ENCODE measurements at places on chromosomes 4 and X. TPM values are rescaled to one million over a fixed set of nuclear protein-coding genes. Genes with fewer than 3 reads are reported as not detected.

DNA sequence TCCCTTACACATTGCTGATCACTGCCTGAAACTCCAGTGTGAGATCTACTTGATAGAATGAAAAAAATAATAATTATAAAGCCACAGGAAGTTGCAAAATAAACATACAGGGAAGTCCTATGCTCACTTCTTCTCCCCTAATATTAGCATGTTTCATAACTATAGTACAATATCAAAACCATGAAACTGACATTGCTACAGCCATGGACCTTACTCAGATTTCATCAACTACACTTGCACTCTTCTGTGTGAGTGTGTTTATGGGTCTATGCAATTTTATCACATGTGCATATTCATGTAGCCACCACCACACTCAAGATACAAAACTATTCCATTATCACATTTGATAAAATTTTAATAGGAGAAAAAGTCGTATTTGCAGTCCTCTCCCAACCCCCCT, 57.3 kb downstream of the SPINK2 start:
- DNase-seq, result no peak

- peak; percentile 35 for DNase-seq
These were observed 22.9 kb upstream of the COX7B2 start for GRCh38 chr4:46931981-46932380.

GRCh38 chr4:118682928-118683327, 2.3 kb upstream of the METTL14 start:
- DNase-seq, result no peak

GRCh38 chrX:41259516-41259915, 74.4 kb upstream of the DDX3X start:
- DNase-seq, result no peak

DNA sequence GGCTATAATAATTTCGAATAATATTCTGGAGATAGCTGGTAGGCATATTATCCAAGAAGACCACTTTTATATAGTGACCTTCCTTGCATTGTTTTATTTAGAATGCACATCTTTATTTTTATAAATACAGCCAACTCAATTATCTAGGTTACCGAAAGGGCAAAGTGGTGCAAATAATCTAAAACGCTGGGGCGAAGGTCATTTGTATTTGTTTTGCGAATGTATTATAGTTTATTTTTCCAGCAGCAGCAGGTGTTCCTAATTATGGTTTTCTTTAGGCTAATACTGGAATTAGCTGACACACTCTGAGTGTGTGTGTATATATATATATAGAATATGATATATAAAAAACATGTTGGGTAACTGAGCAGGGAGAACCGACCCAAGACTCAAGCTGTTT, 48.1 kb upstream of the RAP2C start:
- no peak for DNase-seq

GRCh38 chrX:104335756-104336155, 81.0 kb upstream of the ESX1 start:
- DNase-seq, result peak; percentile 37

GRCh38 chr4:88698519-88698918, 890 bp upstream of the NAP1L5 start:
- DNase-seq, result no peak

- DNase-seq, result no peak
These were observed 32.0 kb upstream of the TENT5D start for GRCh38 chrX:80388206-80388605.

DNA sequence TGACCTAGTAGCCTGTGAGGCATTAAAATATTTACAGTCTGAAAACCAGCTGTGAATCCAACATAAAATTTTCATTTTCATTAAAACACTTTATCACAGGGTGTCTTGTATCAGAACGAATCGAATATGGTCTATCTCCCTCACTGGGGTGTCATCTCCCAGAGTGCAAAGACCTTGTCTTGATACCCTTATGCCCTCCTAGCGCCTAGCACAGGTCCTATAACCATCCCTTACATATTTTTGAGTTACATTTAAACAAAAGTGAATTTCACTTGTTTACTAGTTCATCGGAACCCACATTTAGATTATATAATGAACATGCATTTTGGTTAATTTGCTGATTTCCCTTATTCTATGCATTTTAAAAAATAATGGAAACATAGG, 14.0 kb downstream of the DIPK2B start:
- DNase-seq, result no peak

DNA sequence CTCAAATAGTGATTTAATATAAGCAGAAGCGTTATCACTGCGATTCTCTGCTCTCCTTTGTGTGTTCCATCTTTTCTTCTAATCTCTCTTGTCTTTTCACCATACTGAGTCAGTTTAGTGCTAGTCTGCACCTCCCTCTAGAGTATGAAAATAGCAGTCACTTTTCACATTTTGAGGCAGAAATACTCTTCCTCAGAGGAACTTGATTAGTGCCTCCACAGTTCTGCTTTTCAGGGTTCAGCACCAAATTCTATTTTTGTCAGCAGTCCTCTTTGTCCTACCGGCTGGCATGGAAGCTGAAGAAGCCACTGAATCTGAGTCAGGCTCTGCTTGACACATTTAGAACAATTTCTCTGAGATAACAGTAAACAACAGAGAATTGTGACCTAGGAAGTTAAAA, 49.7 kb upstream of the ANKRD17 start:
- peak; percentile 20 for DNase-seq

GRCh38 chr4:2044542-2045517, 14.3 kb upstream of the NAT8L start:
- no peak for DNase-seq

DNA sequence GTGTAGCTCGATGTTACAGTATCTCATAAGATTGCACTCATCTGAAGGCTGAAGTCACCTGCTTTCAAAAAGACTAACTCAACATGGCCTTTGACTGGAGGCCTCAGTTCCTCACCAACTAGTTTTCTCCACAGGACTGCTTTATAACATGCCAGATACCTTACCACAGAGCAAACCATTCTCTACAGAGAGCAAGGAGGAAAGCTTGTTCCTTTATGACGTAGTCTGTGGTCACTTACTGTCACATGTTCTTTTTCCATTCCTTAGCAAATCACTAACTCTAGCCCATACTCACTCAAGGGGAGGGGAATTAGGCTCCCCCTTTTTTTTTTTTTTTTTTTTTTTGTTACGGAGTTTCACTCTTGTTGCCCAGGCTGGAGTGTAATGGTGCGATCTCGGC, 3.2 kb downstream of the THAP9 start:
- no peak for DNase-seq

GRCh38 chrX:111387470-111388070, 24.4 kb downstream of the DCX start:
- DNase-seq, result no peak

DNA sequence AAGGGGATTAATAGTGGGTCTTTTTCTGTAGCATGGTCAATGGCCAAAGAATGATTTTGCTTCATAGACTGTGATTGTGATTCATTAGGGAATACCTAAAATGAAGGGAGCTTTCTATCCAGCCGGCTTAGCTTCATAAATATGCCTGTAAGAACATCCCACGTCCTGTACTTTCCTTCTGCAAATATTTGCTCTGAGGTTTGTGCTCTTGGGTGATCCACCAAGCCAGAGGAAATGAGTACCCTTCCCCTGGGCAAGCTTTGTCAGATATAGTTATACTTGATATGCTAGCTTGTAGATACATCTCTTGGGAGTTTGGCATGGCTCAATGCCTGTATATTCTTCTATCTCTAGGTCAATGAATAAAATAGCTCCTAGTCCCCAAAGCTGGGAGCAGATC, 28.2 kb upstream of the SPARCL1 start:
- DNase-seq, result no peak

GRCh38 chr4:13081830-13082229, 402.3 kb downstream of the RAB28 start:
- no peak for DNase-seq

DNA sequence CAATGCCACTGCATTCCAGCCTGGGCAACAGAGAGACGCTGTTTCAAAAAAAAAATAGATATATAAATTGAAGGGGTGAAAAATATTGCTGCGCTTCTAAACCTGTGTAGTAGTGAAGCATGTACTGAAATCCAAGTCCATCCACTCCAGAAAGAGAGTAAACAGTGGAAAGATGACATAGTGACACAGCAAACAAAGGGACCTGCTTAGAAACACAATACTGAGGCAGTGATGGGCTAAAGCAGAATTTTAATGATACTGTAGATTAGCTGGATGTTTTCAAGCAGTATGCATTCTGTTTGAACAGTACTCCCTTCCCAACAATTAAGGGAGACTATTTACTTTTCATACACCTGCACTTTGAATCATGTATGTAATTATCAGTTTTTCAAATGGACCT, 42.5 kb downstream of the TFDP3 start:
- no peak for DNase-seq

DNA sequence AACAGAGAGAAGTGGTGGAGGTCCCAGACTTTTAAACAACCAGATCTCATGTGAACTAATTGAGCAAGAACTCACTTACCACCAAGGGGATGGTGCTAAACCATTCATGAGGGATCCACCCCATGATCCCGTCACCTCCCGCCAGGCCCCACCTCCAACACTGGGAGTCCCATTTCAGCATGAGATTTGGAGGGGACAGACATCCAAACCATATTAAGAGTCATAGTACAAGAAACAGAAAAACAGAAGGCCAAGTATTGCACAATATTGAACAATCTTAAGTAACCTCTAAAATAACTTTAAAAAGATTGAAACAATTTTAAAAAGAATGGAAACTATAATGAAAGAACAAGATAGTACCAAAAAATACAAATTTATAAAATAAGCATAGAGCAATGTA, 110.0 kb downstream of the CBR4 start:
- DNase-seq, result no peak

GRCh38 chr4:156766846-156767245, 204.8 kb downstream of the PDGFC start:
- no peak for DNase-seq

DNA sequence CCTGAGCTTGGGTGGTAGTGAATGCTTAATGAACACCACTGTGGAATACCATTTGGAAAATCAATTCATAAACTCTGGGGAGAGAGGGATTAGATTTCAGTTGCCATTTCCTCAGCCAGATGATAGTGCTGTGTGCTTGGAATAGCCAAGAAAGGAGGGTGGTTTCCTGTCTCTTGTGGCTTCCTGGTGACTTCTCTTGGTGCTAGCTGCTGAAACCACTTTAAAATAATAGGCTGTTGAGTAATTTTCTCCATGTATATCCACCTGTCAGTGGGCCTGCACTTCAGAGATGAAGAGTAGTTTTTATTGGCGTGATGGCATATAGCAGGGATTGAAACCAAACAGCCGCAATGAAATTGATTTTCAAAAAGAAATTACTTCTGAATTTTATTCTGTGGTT, 11.8 kb downstream of the EDA start:
- DNase-seq, result no peak

GRCh38 chr4:41963105-41963504, 18.5 kb upstream of the DCAF4L1 start:
- peak; percentile 26 for DNase-seq

DNA sequence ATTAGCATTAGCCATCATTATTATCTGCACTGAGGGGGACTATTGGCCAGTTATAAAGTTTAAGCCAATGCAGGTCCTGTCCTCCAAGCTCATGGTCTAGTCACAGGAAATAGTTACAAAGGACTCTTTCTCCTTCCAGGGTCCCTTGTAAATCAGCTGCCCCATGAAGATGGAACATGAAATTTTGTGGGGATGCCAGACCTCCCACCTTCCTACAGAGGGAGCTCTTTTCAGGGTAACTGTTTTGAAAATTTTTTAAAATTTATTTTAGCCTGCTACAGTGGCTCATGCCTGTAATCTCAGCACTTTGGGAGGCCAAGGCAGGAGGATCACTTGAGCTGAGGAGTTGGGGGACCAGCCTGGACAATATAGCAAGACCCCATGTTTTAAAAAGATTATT, 124.4 kb upstream of the SLC34A2 start:
- no peak for DNase-seq

DNA sequence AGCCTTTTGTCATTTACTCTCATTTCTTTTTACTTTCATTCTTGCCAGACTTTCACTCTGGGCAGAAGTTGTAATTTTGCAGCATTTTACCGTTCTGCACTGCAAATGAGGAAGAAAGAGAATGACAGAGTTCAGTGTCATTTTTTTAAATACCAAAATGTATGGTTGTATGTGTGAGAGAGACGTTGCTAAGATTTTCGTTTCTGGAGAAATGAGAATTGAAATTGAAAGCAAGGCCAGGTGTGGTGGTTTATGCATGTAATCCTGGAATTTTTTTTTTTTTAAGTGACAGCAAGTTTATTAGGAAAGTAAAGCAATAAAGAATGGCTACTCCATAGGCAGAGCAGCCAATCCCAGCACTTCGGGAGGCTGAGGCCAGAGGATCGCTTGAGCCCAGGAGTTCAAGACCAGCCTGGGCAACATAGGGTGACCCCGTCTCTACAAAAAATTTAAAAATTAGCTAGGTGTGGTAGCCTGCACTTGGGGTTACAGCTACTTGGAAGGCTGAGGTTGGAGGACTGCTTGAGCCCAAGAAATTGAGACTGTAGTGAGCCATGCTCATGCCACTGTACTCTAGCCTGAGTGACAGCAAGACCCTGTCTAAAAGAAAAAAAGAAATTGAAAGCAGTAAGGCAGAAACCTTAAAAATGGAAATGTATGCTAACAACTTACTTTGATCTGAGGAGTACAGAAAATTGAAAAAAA, 12.9 kb downstream of the DCK start:
- no peak for DNase-seq

GRCh38 chr4:161546902-161547301, 616.9 kb downstream of the FSTL5 start:
- no peak for DNase-seq

DNA sequence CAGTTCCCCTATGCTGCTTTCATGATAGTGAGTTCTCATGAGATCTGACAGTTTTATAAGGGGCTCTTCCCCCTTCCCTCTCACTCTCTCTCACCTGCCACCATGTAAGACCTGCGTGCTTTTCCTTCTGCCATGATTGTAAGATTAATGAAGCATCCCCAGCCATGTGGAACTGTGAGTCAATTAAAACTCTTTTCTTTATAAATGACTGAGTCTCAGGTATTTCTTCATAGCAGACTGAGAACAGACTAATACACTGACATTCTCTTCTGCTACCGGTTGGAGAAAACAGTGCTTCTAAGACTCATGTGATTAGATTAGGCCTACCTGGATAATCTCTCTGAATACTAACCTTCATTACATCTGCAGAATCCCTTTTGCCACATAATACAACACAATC, 45.4 kb upstream of the TRPC5OS start:
- DNase-seq, result no peak

DNA sequence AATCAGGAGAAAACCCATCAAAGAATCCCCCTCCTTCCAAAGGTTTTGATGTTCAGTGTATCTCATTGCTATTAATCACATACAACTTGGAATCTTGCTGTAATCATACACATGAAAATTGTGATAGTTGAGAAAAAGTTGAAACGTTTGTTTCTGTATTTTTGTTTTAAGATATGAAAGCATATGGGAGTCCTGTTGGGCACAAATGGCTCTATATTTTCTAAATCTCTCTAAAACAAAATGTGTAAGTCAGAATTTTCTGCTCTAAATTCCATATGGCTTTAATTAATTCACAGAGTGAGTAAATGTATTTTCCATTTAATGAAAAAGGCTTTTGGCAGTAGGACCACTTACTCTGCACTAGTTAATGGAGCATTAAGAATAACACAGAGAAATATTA, 140.2 kb downstream of the MOSPD2 start:
- no peak for DNase-seq

TBX22 gene
- polyA plus RNA-seq, result not detected

STOX2 gene
- polyA plus RNA-seq, result 0.03 TPM

TRIM61 gene
- polyA plus RNA-seq, result not detected

CA5B gene
- polyA plus RNA-seq, result 1.8 TPM

SPANXA1 gene
- not detected for polyA plus RNA-seq

MAGEE2 gene
- polyA plus RNA-seq, result not detected

ARHGEF38 gene
- not detected for polyA plus RNA-seq

PRRG3 gene
- polyA plus RNA-seq, result not detected

MAGEA1 gene
- polyA plus RNA-seq, result not detected

GUCY1B1 gene
- 1.7 TPM for polyA plus RNA-seq

AMTN gene
- 0.95 TPM for polyA plus RNA-seq

FHIP1A gene
- polyA plus RNA-seq, result 0.19 TPM

S100G gene
- polyA plus RNA-seq, result not detected

SPIN2A gene
- 0.22 TPM for polyA plus RNA-seq
